ENCODE measurements at places on chromosomes 3 and 15. TPM values are rescaled to one million over a fixed set of nuclear protein-coding genes. Genes with fewer than 3 reads are reported as not detected.

The PDCD6IP gene
- 492 TPM for total RNA-seq

The SCN11A gene
- total RNA-seq, result 0.05 TPM

The TEX9 gene
- 5.4 TPM for total RNA-seq

The TMCO5A gene
- total RNA-seq, result not detected

The ARIH1 gene
- 102 TPM for total RNA-seq

GRCh38 chr15:74451861-74452835, 8.8 kb downstream of the UBL7 start:
- H3K36me3 ChIP-seq, result peaks cover 9% of the 10 kb centered on the region
- H3K4me3 ChIP-seq, result no peak overlapping the region
- DNase-seq, result no peak
- H3K4me1 ChIP-seq, result no peaks in the 10 kb centered on the region
- no peaks in the 10 kb centered on the region for H3K27me3 ChIP-seq
- H3K27ac ChIP-seq, result no peak overlapping the region

GRCh38 chr3:118781232-118781631, 253.4 kb downstream of the IGSF11 start:
- no peak overlapping the region for H3K4me3 ChIP-seq
- H3K27me3 ChIP-seq, result no peaks in the 10 kb centered on the region
- no peak overlapping the region for H3K27ac ChIP-seq
- no peak for DNase-seq

DNA sequence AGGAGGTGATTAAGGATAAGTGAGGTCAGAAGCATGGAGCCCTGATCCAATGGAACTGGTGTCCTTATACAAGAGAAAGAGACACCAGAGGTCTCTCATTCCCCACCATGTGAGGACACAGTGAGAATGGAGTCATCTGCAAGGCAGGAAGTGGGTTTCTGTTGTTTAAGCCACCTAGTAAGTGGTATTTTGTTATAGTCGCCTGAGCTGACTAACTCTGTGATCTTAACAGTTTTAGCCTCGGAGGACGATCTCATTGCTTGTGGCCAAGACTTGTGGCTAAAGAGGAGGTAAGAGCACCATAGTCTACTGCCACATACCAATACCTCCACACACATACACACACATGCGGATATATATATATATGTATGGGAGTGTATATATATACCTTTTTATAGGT, 73.8 kb downstream of the MCTP2 start:
- H3K27ac ChIP-seq, result no peak overlapping the region
- H3K4me3 ChIP-seq, result no peak overlapping the region
- no peaks in the 10 kb centered on the region for H3K27me3 ChIP-seq
- peaks cover 5% of the 10 kb centered on the region for H3K36me3 ChIP-seq

DNA sequence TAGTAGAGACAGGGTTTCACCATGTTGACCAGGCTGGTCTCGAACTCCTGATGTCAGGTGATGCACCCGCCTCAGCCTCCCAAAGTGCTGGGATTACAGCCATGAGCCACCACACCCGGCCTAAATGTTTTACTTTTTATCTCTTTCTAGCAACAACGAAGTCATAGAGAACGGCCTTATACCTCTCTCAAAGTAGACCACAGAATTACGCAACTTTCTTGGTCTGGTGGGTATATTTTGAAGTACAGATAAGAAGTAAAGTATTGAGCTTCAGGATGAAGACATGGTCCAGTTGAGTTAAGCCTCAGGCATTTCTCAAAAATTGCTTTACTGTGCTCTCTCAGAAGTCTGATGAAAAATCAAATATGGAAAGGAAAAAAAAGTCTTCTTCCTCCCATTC, 30.6 kb downstream of the FAM240A start:
- DNase-seq, result no peak
- no peaks in the 10 kb centered on the region for H3K4me1 ChIP-seq
- H3K4me3 ChIP-seq, result no peak overlapping the region
- H3K27ac ChIP-seq, result no peak overlapping the region
- H3K27me3 ChIP-seq, result no peaks in the 10 kb centered on the region

DNA sequence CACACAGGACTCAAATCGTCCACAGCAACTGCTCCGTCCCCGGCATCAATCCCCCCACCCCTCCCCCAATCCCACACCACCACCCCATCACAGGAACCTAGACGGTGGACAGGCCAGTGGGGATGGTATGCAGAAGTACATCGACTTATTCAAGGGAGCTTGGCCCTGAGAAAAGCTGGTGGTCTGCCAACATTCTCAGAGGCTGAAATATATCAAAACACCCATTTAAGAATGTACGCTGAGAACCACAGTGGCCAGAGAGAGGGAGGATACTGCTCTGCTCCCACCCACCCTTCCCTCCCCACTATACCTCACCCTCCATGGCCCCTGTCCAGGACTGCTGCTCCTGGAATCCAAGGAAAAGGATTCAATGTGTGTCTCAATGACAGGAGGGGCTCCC, 12.4 kb upstream of the USP3 start:
- no peaks in the 10 kb centered on the region for H3K4me1 ChIP-seq
- H3K36me3 ChIP-seq, result no peaks in the 10 kb centered on the region
- H3K4me3 ChIP-seq, result no peak overlapping the region
- DNase-seq, result no peak
- H3K27me3 ChIP-seq, result no peaks in the 10 kb centered on the region
- H3K27ac ChIP-seq, result no peak overlapping the region

- H3K27ac ChIP-seq, result no peak overlapping the region
- no peaks in the 10 kb centered on the region for H3K4me1 ChIP-seq
- no peaks in the 10 kb centered on the region for H3K27me3 ChIP-seq
- no peak overlapping the region for H3K4me3 ChIP-seq
- DNase-seq, result no peak
Measured at GRCh38 chr15:100183921-100184495, 157.8 kb downstream of the ADAMTS17 start.

- H3K27me3 ChIP-seq, result no peaks in the 10 kb centered on the region
- no peak for DNase-seq
- no peak overlapping the region for H3K27ac ChIP-seq
- no peaks in the 10 kb centered on the region for H3K4me1 ChIP-seq
- H3K36me3 ChIP-seq, result no peaks in the 10 kb centered on the region
- H3K4me3 ChIP-seq, result no peak overlapping the region
Measured at GRCh38 chr3:147589016-147589415, 179.9 kb downstream of the ZIC1 start.
